ENCODE measurements at places on chromosomes 5 and 9. TPM values are rescaled to one million over a fixed set of nuclear protein-coding genes. Genes with fewer than 3 reads are reported as not detected.

- no peak for DNase-seq
- no peaks in the 10 kb centered on the region for H3K4me1 ChIP-seq
- no peak overlapping the region for H3K4me3 ChIP-seq
- no peaks in the 10 kb centered on the region for H3K36me3 ChIP-seq
- H3K27ac ChIP-seq: no peak overlapping the region
Measured at GRCh38 chr5:134479839-134480238, 45.6 kb upstream of the JADE2 start.

- H3K4me1 ChIP-seq: no peaks in the 10 kb centered on the region
- no peaks in the 10 kb centered on the region for H3K27me3 ChIP-seq
- H3K4me3 ChIP-seq: no peak overlapping the region
- H3K27ac ChIP-seq: no peak overlapping the region
- DNase-seq: no peak
Measured at GRCh38 chr9:76882686-76883085, 23.2 kb downstream of the PRUNE2 start.

PCA3 gene
- polyA plus RNA-seq: not detected

GRCh38 chr5:164277720-164278119 is 772.3 kb downstream of the MAT2B start:
- H3K4me3 ChIP-seq: no peak overlapping the region
- DNase-seq: no peak

LCN15 gene
- polyA plus RNA-seq: not detected

LECT2 gene
- polyA plus RNA-seq: not detected

DNA sequence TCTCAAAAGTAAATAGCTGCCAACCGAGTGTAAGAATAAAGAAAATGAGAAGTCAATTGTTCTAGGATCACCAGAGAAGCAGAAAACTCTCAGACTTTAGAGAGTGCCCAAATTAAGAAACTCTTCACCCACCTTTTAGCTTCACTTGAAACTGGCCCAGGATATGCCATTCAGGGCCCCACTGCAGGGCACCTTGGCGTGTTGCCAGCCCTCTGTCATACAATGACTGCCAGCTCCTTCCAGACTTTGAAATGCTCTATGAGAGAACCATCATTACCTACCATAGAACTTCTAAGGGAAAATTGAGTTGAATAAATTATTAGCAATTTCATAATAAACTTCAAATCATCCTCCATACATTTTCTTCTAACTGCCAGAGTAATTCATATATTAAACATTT is 240.5 kb downstream of the CETN3 start:
- no peaks in the 10 kb centered on the region for H3K36me3 ChIP-seq
- H3K4me1 ChIP-seq: no peaks in the 10 kb centered on the region
- no peak overlapping the region for H3K4me3 ChIP-seq
- H3K27ac ChIP-seq: no peak overlapping the region
- DNase-seq: no peak

- no peak overlapping the region for H3K27ac ChIP-seq
- no peaks in the 10 kb centered on the region for H3K36me3 ChIP-seq
- no peak for DNase-seq
- H3K27me3 ChIP-seq: no peaks in the 10 kb centered on the region
- H3K4me1 ChIP-seq: no peaks in the 10 kb centered on the region
Measured at GRCh38 chr5:90488791-90489190, 14.1 kb downstream of the POLR3G start.

- no peaks in the 10 kb centered on the region for H3K4me1 ChIP-seq
- H3K27ac ChIP-seq: no peak overlapping the region
- no peaks in the 10 kb centered on the region for H3K27me3 ChIP-seq
- H3K4me3 ChIP-seq: no peak overlapping the region
- no peaks in the 10 kb centered on the region for H3K36me3 ChIP-seq
Measured at GRCh38 chr5:13143630-13144029, 800.9 kb downstream of the DNAH5 start.

DNA sequence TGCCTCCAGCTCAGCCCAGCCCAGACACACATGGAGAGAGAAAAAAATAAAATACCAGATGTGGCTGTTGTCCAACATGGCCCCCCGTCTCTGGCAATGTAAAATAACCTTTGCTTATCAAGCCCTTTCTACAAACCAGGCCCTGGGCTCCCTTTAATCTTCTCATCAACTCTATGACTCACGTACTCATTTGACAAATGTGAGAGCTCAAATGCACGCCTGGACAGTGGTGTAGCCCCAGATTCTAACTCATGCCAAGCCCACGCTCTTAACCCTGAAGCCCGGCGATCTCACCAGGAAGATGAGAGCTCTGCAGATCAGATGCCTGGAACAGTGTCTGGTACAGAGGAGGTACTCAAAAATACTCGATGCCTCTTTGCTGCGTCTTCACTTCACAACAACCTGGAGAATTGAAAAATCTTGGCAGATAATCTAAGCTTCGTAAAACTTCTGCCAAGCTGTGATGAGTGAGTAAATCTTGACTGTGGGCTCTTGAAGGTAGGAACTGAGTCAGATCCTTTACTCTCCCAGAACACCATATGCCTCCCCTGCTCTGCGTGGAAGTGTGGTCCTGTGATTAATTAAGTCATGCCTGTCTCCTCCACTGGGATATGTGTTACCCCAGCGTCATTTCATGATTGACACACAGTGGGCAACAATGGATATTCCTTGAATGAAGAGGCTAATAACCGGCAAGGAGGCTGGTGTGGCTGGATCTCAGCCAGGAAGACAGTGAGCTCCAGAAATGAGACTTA is 102.0 kb upstream of the FSTL4 start:
- H3K27ac ChIP-seq: no peak overlapping the region
- H3K36me3 ChIP-seq: no peaks in the 10 kb centered on the region
- no peak overlapping the region for H3K4me3 ChIP-seq

GRCh38 chr9:70983723-70984295 is 137.6 kb downstream of the TRPM3 start:
- no peak for DNase-seq
- no peaks in the 10 kb centered on the region for H3K4me1 ChIP-seq
- no peaks in the 10 kb centered on the region for H3K27me3 ChIP-seq
- no peak overlapping the region for H3K4me3 ChIP-seq
- H3K36me3 ChIP-seq: no peaks in the 10 kb centered on the region
- no peak overlapping the region for H3K27ac ChIP-seq

HINT1 gene
- polyA plus RNA-seq: 336 TPM

DNA sequence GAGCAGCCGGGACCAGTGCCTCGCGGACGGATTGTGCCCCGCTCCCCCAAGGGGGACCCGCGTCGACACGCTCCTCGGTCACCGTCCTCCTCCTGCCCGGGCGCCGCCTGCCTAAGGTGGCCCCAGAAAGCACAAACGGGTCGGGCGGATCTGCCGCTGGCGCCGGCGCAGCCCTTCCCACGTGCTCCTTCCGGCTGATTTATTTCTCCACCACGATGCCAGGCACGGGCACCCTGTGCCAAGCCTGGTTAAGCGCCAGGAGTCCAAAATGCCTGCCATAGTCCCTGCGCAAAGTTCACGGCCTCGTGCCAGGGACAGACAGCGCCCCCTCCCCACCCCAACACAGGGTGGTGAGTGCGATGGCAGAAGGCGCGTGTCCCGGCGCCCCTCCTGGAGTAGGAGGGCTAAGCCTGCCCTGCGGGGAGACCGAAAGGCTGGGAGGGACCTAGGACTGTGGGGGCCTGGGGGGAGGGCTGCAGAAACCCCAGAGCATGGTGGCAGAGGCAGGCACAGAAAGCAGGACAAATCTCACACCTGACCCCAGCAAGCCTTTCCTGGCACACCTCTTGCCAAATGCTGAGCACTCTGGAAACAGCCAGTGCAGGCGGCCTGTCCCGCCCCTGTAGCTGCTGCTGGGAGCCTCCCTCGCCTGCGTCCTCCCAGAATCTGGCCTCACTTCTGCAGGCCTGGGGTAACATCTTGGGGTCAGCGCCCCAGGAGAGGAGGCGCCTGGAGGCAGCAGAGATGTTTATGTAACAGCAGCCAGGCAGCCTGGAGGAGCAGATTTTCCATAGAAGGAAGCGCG is 1.1 kb upstream of the NOTCH1 start:
- peak overlapping the region; percentile 64 for H3K4me3 ChIP-seq
- H3K36me3 ChIP-seq: no peaks in the 10 kb centered on the region
- peaks cover 37% of the 10 kb centered on the region for H3K4me1 ChIP-seq
- peak overlapping the region; percentile 70 for H3K27ac ChIP-seq
- DNase-seq: peak; percentile 43
- no peaks in the 10 kb centered on the region for H3K27me3 ChIP-seq

GRCh38 chr9:95193480-95193879 is 124.0 kb downstream of the FANCC start:
- H3K36me3 ChIP-seq: no peaks in the 10 kb centered on the region
- no peaks in the 10 kb centered on the region for H3K27me3 ChIP-seq
- DNase-seq: no peak
- H3K4me1 ChIP-seq: no peaks in the 10 kb centered on the region

GABRA6 gene
- polyA plus RNA-seq: not detected

CD274 gene
- polyA plus RNA-seq: 3.1 TPM

DNA sequence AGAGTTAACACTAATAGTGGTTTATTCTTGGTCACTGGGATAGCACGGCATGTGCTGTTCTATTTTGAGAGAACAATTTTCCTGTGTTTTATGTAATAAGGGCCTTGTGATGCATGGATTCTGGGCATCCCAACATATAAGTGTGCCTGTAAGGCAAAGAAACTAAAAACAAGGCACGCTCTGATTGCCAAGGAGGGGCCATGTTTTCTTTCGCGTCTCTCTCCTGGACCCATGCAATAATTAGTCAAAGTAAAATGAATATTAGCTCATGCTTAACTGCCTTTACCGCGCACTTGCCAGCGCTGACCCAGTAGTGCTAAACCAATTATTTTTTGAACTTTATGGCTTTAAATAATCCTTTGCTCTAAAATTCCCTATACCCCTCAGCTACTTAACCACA is 140.9 kb downstream of the PSAT1 start:
- H3K36me3 ChIP-seq: no peaks in the 10 kb centered on the region
- DNase-seq: no peak
- H3K4me3 ChIP-seq: no peak overlapping the region
- H3K27me3 ChIP-seq: no peaks in the 10 kb centered on the region
- no peak overlapping the region for H3K27ac ChIP-seq

DNA sequence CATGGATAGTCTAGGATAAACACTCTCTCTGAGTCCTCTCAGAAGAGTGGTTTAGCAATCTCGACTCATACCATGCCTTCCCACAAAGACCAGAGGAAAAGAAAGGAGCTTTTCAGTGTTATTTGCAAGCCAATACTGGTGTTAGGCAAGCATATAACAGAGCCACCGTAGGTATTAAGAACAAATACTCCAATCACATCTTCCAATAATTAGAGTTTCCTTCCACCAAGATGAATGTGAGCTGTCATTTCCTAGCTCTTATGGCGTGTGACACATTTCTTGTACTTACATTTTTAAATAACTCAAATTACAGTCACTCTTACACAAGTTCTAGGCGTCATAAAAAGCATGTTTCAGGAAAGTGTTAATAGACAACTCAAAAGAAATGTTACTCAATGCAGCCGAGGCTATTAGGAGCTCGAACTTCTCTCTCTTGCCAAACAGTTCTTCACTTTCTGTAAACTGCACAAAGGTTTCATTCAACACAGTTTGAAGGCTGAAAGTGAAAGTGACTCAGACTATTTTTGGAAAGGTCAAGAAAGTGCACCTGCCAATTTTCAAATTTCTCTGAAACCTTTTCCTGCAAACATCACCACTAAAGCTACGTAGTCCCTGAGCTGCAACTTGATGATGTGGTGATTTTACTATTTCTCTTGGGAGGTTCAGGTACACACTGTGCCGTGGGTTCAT is 153.8 kb downstream of the AUH start:
- peaks cover 18% of the 10 kb centered on the region for H3K4me1 ChIP-seq
- H3K27ac ChIP-seq: peak overlapping the region; percentile 31
- H3K4me3 ChIP-seq: peak overlapping the region; percentile 4
- DNase-seq: no peak
- no peaks in the 10 kb centered on the region for H3K36me3 ChIP-seq

C1QTNF2 gene
- polyA plus RNA-seq: not detected

PSIP1 gene
- 139 TPM for polyA plus RNA-seq

- H3K27ac ChIP-seq: no peak overlapping the region
- no peaks in the 10 kb centered on the region for H3K36me3 ChIP-seq
- H3K27me3 ChIP-seq: no peaks in the 10 kb centered on the region
- DNase-seq: no peak
- no peaks in the 10 kb centered on the region for H3K4me1 ChIP-seq
- H3K4me3 ChIP-seq: no peak overlapping the region
Measured at GRCh38 chr5:144315026-144315425, 144.4 kb downstream of the KCTD16 start.

GRCh38 chr5:73152411-73153388 is 20.3 kb upstream of the TMEM174 start:
- DNase-seq: no peak
- H3K27me3 ChIP-seq: peaks cover 29% of the 10 kb centered on the region
- no peaks in the 10 kb centered on the region for H3K36me3 ChIP-seq
- H3K27ac ChIP-seq: no peak overlapping the region
- no peak overlapping the region for H3K4me3 ChIP-seq

DNA sequence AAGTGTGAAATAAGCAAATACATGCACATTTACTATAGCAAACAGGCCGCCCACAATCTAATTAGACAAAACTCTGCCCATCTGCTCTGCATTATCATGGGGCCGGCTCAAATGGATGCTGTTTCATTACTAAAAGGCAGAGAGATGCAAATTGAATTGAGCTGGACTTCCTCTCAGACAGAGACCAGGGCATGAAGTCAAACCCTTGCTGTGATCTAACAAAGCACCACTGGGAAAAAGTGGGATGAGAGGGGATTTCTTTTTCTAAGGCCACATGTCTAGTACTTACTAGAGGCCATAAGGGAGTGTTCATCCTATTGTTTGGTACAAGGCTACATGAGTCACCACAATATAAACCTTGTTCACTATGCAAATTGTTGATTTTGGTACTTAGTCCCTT is 614.7 kb downstream of the ISL1 start:
- H3K27ac ChIP-seq: no peak overlapping the region
- H3K4me1 ChIP-seq: no peaks in the 10 kb centered on the region
- H3K4me3 ChIP-seq: no peak overlapping the region
- H3K27me3 ChIP-seq: no peaks in the 10 kb centered on the region
- no peaks in the 10 kb centered on the region for H3K36me3 ChIP-seq

TEX53 gene
- not detected for polyA plus RNA-seq

FCN2 gene
- polyA plus RNA-seq: not detected

PCDHB14 gene
- not detected for polyA plus RNA-seq

ABCA2 gene
- polyA plus RNA-seq: 2.5 TPM

GRCh38 chr5:69217151-69217511 is 17.6 kb upstream of the CDK7 start:
- no peaks in the 10 kb centered on the region for H3K36me3 ChIP-seq
- peaks cover 5% of the 10 kb centered on the region for H3K4me1 ChIP-seq
- H3K4me3 ChIP-seq: peak overlapping the region; percentile 100
- no peak for DNase-seq
- H3K27me3 ChIP-seq: no peaks in the 10 kb centered on the region
- H3K27ac ChIP-seq: peak overlapping the region; percentile 92

Measured in naive thymus-derived CD4-positive, alpha-beta T cell (primary cell).